ENCODE measurements at places on chromosomes 2 and 18. TPM values are rescaled to one million over a fixed set of nuclear protein-coding genes. Genes with fewer than 3 reads are reported as not detected.
A peak's percentile ranks its signal among the peaks of the same experiment; 100 is the strongest.

KCNG2 gene
- 0.17 TPM for polyA plus RNA-seq

OSBPL1A gene
- 49.2 TPM for polyA plus RNA-seq

SNTG2 gene
- polyA plus RNA-seq, result 2.3 TPM

SLC19A3 gene
- 9.3 TPM for polyA plus RNA-seq

UGT1A8 gene
- not detected for polyA plus RNA-seq

HOXD3 gene
- 21.2 TPM for polyA plus RNA-seq

MYO7B gene
- polyA plus RNA-seq, result 22.3 TPM

FAP gene
- 13.4 TPM for polyA plus RNA-seq

VWC2L gene
- polyA plus RNA-seq, result 0.07 TPM

C18orf54 gene
- polyA plus RNA-seq, result 11.0 TPM

FBLN7 gene
- 9.8 TPM for polyA plus RNA-seq

SERPINB2 gene
- polyA plus RNA-seq, result not detected

SERPINB3 gene
- 0.17 TPM for polyA plus RNA-seq

MBP gene
- 20.9 TPM for polyA plus RNA-seq

RNF152 gene
- polyA plus RNA-seq, result 9.2 TPM

AQP12B gene
- 0.14 TPM for polyA plus RNA-seq

ASXL2 gene
- polyA plus RNA-seq, result 23.5 TPM

RGPD3 gene
- polyA plus RNA-seq, result 0.43 TPM

SP140 gene
- polyA plus RNA-seq, result 0.68 TPM

CXCR1 gene
- polyA plus RNA-seq, result not detected

MYO5B gene
- 29.3 TPM for polyA plus RNA-seq

DNA sequence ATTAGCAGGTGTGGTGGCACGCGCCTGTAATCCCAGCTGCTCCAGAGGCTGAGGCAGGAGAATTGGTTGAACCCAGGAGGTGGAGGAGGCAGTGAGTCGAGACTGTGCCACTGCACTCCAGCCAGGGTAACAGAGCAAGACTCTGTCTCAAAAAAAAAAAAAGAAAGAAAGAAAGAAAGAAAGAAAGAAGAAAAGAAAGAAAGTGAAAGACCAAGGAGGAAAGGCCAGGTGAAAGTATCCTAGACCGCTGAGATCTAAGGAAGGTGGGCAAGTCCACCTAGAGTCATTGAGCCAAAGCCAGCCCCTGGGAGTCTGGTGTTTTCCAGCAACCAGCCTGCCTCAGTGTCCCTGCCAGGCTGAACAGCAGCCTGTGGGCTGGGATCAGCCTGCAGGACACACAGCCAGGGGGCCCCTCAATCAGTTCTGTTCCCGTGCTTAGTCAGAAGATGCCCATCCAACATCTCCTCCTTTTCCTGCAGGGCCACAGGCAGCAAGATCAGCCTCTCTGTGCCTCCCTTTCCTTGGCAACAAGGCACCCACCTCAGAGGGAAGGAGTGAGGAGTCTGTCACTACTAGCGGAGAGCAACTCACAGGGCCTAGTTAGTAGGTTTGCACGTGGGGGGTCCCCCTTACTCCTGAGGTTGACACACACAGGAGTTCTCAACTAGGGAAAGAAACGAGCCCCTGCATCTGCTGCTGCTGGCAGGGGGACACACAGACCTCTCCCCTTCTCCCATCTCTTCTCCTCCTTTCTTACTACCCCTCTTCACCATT is 64.1 kb downstream of the SMAD7 start:
- no peak for DNase-seq

DNA sequence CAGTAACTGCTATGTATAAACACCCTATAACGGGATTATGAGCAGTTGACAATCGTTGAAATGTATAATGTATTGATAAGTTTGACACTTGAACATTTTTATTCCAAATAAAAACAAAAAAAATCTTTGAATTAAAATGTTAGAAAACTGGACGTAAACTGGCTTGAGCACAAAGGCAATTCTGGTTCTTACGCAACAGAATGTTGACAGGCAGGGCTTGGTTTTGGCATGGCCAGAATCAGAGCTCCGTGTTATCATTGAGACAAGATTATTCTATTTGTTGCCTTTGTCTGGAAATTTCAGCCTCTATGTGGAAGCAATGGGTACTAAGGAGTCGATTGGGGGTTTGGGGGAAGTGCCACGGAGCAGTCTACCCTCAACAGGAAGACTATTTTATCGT is 1028.6 kb upstream of the ZEB2 start:
- DNase-seq, result no peak

- DNase-seq, result peak; percentile 31
These were observed 96.4 kb downstream of the USP40 start for GRCh38 chr2:233470011-233470687.

DNA sequence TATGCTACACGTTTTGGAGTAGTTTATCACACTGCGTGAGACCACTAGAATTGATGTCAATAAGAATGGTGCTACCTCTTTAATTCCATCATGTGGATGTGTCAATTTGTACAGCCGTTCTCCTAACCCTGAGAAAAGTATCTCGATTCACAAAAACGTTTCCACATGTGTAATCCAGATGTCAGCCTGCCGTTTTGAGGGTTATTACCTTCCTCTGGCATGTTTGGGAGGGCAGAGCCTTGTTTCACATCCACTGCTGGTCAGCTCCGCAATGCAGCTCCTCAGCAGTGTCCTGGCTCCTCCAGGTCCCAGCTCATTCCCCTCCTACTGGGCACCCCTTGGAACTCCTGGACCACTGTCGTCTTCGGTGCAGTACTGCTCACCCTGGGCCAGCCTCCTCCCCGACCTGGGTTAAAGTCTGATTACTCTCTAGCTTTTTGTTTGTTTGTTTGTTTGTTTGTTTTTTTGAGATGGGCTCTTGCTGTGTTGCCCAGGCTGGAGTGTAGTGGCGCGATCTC is 34.6 kb downstream of the COPS7B start:
- no peak for DNase-seq

DNA sequence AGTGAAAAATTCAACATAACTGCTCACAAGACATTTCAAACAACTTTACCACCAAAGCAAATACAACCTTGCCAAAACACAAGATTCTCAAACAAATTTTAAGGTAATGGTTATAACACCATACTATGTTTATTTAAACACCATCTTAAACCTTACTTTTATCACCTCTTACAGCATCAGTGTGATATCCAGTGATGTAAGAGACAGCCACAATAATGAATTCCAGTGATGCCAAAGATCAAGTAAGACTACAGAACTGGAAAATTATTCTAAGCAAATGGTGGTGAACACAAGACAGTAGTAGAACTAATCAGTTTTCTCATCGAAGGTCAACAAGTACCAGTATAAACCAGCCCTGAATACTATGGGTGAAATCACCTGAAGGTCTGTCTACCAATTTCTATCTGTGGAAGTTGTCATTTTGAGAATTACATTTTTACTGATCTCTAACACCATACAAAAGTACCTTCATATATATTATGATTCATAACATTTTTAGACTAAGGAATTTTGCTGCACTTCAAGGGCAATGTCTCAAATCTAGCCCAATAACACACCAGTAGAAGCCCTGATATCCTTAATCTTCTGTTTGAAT is 146.2 kb downstream of the RBMS1 start:
- no peak for DNase-seq

DNA sequence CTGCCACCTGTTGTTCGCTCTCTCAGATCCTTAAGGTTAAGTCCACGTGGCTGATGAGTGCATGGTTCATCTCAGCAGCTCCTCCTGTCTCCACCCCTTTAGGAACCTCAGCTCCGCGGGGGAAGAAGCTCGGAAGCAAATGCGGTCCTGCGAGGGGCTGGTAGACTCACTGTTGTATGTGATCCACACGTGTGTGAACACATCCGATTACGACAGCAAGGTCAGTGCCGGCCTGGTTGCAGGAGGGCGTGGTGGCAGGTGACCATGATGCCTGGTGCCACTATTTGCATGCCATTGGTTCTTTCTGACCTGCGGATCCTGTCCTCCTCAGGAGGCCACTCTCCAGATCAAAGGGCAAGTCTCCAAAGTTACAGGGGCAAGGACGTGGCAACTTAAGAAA is 133.9 kb upstream of the DAPL1 start:
- DNase-seq, result no peak

DNA sequence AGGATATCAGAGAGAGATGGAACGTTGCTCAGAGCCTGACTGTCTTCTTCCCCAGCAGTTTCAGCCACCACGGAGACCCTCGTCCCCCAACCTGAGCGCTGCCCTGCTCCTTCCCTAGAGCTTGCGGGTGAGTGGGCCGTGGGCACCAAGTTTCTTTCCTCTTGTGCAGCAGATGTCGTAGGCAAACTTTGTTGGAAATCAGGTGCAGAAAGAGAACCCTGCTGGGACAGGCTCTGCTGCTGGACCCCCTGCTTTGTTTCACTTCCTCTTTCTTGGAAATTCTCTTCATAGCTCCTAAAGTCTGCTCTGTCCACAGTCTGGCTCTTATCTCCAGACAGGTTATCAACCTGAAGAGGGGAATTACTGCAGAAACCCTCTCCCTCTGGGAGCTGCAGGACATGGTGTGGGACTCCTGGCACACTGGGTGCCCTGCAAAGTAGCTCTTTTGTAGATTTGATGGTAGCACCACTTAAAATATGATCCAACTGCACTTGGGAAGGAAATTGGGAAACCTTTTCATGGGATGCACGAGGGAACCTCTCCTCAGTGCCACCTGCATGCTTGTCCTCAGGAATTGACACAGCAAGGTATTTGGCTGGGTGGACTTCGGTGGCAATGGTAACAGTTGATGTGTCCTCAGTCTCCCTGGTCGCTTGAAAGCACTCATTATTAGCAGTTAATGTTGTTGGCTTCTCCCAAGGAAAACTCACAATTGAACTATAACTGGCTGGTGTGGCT is 92.2 kb downstream of the ALPK2 start:
- DNase-seq, result no peak

GRCh38 chr2:136049991-136050920 is 64.8 kb upstream of the DARS1 start:
- no peak for DNase-seq

GRCh38 chr18:61173554-61173953 is 159.7 kb upstream of the CDH20 start:
- no peak for DNase-seq

- DNase-seq, result no peak
These were observed 422.2 kb downstream of the XIRP2 start for GRCh38 chr2:167310442-167310841.

DNA sequence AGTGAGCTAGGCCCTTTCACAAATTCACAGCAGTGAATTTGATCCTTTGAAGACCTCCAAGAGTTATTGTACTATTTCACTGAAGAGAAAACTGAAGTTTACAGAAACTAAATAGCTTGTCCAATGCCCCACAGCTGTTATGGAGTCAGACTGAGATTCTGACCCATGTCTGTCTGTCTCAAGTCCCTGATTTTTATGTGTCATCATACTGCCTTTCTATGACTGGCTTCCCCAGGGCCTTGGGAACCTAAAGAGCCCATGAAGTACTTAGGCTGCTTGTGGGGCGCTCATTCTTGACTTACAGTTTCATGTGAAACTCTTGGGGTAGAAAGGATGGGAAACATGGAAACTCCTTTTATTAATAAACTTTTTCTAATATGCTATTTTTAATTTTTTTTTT is 107.7 kb downstream of the ATL2 start:
- DNase-seq, result no peak

DNA sequence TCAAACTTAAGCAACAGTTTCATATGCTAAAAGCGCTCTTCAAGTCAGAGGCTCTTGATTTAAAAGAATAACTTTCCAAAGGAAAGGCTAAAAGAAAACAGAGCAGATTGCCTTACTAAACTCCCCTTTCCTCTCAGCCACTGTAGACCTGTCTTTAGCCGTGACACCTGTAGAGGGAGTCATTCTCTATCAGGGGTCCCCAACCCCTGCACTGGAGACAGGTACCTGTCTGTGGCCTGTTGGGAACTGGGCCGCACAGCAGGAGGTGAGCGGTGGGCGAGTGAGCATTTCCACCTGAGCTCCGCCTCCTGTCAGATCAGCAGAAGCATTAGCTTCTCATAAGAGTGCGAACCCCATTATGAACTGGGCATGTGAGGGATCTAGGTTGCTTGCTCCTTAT is 9.6 kb downstream of the SLC14A1 start:
- no peak for DNase-seq

- DNase-seq, result no peak
These were observed 18.0 kb upstream of the SOS1 start for GRCh38 chr2:39138837-39139211.

- no peak for DNase-seq
These were observed 52.9 kb downstream of the SATB2 start for GRCh38 chr2:199404841-199405240.

- no peak for DNase-seq
These were observed 2.0 kb upstream of the TYMS start for GRCh38 chr18:655445-655844.

- no peak for DNase-seq
These were observed 14.6 kb downstream of the NMUR1 start for GRCh38 chr2:231515603-231516002.

DNA sequence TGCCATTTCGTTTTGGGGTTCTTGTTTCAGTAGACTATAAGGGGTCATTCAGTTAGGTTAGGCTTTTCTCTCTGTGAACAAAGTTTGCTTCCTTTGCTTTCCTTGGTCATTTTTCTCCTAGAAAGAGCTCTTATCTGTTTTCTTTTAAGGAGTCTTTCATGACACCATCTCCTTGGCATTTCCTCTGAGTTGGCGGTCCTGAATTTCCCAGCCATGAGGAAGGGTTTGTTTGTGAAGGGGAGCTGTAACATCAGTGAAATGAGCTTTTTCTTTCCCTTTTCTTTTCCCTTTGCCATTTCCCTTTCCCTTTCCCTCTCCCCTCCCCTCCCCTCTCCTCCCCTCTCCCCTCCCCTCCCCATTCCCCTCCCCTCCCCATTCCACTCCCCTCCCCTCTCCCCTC is 61.7 kb downstream of the MAP4K4 start:
- DNase-seq, result no peak

DNA sequence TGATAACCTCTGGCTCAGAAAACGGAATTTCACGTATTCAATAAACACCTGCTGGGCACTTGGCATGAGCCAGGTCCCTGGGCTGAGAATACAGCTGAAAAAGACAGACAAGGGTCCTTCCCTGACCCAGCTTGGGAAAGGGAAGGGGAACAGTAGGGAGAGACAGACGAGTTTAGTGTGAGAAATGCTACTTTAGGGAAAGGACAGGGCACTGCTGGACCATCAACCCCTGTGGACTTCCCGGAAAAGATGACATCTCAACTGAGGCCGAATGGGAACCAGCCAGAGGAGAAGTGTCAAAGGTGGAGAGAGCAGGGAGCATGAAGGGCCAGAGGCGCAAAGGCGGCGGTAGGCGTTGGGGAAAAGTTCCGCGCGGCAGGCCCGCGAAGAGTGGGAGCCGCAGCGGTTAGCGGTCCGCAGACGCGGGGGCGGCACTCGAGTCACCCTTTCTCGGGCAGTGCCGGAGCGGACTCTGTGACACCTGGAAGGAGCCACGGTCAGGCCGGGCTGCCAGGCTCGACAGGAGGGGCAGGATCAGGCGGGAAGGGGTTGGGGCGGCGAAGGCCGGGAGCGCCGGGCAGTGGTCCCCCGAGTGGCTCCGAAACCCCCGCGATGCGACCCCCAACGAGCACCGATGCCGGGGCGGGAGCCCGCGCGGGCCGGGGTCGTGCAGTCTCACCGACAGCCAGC is 519 bp downstream of the TEX261 start:
- DNase-seq, result no peak

DNA sequence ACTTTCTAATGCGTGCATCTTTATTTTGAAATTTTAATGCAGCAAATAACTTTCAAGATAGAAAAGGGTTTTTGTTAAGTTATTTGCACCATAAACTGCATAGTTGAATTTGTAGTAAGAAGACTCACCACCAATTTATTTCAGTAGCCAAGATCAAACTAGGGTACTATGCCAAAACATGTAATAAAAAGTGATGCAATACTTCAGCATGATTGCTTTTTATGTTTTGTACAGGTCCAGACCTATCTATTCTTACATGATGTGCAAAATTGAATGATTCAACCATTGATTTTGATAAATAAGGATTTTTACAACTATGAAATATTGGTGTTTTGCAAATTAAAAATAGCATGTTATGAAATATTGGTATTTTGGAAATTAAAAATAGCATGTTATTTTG is 26.7 kb downstream of the AGPS start:
- no peak for DNase-seq

Measured in right renal cortex interstitium (tissue), 3 donors.